SIG-M5 (cell line): ENCODE measurements at places on chromosomes 5 and 9.

- no peak for DNase-seq
Measured at GRCh38 chr9:128428644-128429512, 8.2 kb downstream of the CERCAM start.

DNA sequence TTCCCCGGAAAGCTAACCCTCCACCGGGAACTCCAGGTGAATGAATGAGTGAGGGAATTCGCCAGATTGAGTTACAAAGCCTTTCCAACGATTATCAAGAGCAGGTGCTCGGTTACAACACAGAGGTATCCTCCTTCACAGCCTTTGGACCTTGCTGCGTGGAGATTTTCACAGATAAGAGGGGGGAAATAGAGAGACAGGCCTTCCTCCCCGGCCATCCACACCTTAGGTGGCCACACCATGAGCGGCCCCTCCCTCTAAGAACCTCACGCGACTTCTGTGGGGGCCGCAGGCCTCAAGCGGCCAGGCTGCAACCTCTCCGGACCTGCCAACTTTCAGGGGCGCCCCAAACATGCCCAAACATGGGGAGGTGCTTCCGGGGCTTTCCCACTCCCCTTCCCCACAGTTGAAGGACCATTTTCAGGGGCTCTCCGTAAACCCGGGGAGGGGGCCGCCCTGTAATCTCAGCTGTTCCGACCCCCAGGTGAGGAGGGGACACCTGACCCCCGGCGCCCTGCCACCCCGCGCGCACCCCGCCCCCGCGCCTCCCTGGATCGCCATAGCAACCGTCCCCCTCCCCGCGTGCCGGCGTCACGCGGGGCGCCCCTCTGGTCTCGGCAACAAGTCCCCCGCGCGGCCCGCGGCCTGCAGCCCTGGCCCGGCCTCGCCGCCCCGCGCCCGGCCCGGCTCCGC, 603 bp downstream of the DENND1A start:
- DNase-seq, result no peak

- no peak for DNase-seq
Measured at GRCh38 chr5:139271201-139272027, 22.1 kb upstream of the MATR3 start.

- no peak for DNase-seq
Measured at GRCh38 chr5:102583276-102584124, 84.7 kb upstream of the SLCO6A1 start.

DNA sequence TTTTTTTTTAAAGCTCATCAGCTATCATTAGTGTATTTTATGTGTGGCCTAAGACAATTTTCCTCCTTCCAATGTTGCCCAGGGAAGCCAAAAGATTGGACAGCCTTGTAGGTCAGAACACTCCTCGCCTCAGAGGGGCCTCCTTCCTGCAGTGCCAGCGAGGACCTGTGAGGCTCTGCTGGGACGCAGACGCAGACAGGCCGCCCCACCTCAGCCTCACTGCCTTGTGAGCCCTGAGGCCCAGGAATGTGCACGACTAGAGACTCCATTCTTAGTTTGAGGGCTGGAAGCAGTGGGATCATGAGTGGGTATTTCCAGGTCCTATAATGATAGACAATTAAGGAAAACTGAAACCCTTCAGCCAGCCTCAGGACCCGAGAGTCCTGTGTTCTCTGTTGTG, 85.4 kb downstream of the PJA2 start:
- DNase-seq, result no peak

DNA sequence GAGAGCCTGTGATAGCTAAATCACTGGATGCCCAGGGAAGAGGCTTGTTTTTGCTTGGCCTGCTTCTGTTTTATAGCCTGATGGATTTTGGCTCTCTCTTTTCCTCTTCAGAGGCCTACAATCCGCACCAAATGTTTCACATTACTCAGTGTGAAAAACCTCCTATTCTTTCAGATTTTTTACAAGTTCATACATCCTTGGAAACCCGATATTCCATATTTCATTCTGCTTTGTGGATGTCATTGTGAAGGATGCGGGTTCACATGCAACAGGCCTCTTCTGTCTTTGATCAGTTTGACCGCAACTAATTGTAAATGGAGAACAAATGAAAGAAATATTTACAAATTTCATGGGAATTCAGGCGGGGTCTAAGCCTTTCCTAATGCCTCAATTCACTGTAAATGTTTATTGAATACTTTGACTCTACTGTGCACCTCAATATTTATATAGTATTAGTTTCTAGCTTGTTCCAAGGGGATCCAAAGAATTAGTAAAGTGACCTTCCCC, 269.9 kb downstream of the DMRT2 start:
- no peak for DNase-seq

GRCh38 chr5:74541381-74541781, 99.1 kb downstream of the ENC1 start:
- no peak for DNase-seq

- no peak for DNase-seq
Measured at GRCh38 chr9:36903541-36904435, 130.3 kb downstream of the PAX5 start.

DNA sequence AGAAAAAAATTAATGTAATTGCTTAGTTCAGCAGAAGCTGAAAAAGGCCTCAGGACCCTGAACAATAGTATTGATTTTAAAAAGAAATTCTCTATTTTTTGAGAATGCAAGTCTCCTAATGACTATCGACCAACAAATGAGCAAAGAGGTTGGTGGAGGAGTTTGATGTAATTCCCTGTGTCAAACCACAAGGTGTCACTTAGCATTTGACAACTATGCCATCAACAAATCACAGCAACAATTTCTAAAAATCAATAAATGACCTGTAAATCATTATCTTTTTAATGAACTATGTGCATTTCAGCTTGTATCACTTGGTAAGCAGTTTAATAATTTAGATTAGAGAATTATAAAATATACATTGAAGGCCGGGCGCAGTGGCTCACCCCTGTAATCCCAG, 133.7 kb downstream of the PRELID2 start:
- no peak for DNase-seq

DNA sequence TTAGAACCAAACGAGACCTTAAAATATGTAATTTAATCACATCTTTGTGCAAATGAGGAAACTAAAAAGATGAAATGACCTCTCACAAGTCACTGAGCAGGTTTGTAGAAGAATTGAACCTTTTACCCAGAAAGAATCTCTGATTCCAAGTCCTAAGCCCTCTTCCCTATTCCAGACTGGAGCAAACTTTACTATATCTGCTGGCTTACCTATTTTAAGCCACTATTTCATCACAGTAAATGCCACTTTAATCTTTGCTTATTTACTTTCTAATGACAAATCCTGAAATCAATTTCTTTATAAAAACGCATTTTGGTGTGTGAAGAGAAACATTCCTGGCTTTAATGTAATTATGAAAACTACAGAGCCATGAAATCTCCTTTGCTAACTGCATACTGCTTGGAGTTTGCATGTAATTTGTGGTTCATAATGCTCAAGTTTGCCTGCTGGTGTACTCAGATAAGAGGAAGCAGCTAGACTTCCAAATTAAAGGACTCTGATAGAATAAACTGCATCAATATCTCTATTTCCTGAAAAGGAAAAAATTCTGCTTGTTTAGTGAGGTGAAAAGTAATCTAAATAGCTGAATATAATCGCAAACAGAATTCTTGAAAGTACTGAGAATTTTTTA, 121.2 kb downstream of the RAB3C start:
- DNase-seq, result no peak

GRCh38 chr5:173753307-173754168, 134.6 kb upstream of the CPEB4 start:
- no peak for DNase-seq

DNA sequence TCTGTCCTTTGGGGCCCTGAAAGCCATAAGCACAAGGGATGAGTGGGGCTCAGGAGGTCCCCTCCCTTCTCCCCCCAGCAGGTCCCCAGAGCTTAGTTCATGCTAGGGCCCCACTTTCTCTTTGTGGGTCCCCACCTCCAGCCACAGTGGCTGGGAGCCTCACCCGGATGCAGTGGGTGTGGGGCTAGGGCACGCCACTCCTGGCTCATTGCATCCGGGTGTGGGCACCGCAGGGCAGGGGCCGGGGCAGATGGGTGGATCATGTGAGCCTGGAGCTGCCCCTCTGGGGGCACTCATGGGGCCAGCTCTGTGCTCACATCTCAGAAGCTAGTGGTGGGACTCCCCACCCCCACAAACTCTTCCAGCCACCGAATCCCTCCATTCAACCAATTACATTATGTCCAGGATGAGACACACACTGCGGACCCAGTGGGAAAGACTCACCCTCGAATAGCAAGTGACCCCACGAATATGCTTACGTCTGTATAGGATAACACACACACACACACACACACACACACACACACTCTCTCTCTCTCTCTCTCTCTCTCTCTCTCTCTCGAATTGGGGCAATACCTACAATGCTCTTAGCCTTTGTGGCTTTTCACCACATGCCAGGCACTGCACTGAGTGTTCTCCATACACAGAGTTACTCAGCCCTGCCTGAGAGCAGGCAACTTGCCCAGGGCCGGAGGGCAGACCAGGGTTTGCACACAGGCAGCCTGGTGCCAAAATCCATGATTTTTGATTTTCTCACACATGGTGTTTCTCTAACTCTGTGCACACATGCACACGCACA, 16.8 kb upstream of the PHYKPL start:
- DNase-seq, result no peak

DNA sequence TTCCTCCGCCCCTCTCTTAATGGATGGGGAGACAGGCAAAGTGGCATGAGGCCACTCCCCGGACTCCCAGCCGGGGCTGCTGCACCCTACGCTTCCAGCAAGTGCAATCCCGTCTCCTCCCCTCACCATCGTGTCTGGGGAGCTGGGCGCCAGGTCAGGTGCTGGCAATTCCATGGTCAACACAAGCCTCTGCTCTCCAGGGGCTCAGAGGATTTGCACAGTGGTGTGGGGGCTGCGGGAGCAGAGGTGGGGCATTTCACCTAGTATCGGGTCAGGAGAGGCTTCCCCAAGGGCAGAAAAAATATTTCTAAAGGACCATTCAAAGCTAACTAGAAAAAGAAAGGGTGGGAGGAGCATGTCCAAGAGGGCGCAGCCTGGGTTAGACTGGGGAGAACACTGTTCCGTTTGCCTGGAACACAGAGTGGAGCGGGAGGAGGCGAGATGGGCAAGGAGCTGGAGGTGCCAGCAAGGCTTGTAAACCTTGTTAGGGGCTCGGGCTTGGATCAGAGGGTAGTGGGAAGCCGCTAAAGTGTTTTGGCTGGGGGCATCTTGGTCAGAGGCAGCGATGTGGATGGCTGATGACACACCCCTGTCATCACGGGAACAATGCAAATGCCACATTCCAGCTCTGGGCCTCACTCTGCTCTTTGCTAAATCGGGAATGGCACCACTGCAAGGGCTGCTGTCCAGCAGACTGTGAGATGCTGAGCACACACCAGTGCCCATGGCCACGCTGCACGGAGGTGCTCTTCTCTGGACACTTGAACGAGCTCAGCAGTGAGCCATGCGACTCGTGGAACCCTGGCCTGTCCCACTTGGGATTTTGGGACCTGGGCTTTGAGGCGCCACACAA, 191.7 kb downstream of the CDK5RAP2 start:
- no peak for DNase-seq

GRCh38 chr5:141787376-141787775, 90.8 kb downstream of the PCDH1 start:
- DNase-seq, result no peak

- DNase-seq, result no peak
Measured at GRCh38 chr9:4984171-4984620, 876 bp upstream of the JAK2 start.

DNA sequence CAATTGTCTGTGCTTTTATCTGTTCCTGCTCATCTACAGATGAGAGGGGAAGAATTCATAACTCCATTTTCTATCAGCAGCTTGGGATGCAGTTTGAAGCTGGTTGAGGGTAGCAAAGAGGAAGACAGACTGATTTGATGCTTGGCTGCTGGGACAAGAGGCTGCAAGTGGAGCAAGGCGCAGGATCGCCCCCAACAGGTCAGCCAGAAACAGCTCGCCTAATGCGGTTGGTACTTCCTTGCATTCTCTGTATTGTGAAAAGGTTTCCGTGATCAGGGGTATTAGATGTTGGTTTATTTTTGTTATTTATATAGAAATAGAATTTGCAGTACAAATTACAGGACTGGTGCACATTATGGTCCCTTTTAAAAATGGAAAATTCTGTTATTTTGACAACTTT, 40.6 kb downstream of the ZNF883 start:
- no peak for DNase-seq

DNA sequence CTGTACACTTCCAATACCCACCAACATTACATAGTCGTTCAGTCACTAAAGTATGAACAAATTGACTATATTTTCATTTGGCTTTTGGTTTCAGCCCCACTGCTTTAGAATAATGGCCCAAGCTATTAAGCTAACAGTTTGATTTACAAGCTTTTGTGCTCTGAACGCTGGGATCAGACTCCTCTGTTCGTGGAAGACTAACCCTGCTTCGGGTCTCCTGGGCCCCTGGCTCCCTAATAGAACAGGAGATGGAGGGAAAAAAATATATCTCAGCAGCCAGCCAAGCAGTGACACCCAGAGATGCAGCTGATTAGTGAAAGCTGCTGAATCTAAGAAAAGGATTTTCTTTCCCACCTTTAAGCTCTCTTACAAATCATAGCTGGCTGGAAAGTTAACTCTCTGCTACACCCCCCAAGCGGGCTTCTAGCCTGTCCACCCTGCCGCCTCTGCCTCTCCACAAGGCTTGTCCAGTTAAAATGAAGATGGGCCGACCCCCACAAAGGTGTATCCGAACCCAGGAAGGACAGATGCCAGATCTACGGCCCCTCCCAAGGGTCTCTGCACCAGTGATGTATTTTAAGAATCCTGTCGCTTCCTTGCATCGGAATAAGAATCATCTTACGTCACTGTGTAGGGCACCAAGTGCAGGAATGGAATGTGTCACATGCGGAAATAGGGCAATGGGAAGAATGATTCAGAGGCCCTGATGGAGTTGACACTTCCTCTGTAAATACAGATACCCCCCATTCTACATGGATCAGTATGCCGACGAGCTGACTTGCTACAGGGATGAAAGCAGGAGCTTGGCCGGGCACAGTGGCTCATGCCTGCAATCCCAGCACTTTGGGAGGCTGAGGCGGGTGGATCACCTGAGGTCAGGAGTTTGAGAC, 33.4 kb upstream of the BARHL1 start:
- no peak for DNase-seq

- DNase-seq, result no peak
Measured at GRCh38 chr9:130111786-130112537, 58.3 kb downstream of the GPR107 start.

DNA sequence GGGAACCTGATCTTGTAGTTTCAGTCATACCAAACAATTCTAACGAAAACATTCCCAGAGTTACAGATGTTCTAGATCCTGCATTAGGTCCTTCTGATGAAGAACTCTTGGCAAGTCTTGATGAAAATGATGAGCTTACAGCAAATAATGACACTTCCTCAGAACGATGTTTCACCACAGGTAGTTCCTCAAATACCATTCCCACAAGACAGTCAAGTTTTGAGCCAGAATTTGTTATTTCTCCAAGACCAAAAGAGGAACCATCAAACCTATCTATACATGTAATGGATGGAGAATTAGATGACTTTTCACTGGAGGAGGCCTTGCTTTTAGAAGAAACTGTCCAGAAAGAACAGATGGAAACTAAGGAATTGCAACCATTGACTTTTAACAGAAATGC, 21.0 kb downstream of the RMI1 start:
- no peak for DNase-seq
